CD8-positive, alpha-beta memory T cell (primary cell): ENCODE measurements at places on chromosomes 2 and 18. TPM values are rescaled to one million over a fixed set of nuclear protein-coding genes. Genes with fewer than 3 reads are reported as not detected.

Gene SLC39A6
- total RNA-seq = 43.8 TPM

- peak within 1 kb of the TSS; percentile 30 for H3K27ac ChIP-seq
- H3K27me3 ChIP-seq = no peaks in the 10 kb centered on the region
- no peaks in the 10 kb centered on the region for H3K36me3 ChIP-seq
Measured at GRCh38 chr18:26133652-26134051, at the start of gene PSMA8. Gene PSMA8, plus strand, starts transcription at chr18:26133869. Its CDS starts 97 bp downstream, at chr18:26133966.

Gene KIF1A
- total RNA-seq = 1.6 TPM

GRCh38 chr2:124542932-124543640 is 518.0 kb downstream of the CNTNAP5 start:
- H3K4me3 ChIP-seq = no peak overlapping the region
- no peaks in the 10 kb centered on the region for H3K4me1 ChIP-seq
- H3K36me3 ChIP-seq = no peaks in the 10 kb centered on the region
- DNase-seq = no peak

GRCh38 chr2:180999274-180999964 is 19.0 kb downstream of the UBE2E3 start:
- H3K36me3 ChIP-seq = no peaks in the 10 kb centered on the region
- H3K27ac ChIP-seq = no peak overlapping the region

Gene TNS1
- 1.1 TPM for total RNA-seq

DNA sequence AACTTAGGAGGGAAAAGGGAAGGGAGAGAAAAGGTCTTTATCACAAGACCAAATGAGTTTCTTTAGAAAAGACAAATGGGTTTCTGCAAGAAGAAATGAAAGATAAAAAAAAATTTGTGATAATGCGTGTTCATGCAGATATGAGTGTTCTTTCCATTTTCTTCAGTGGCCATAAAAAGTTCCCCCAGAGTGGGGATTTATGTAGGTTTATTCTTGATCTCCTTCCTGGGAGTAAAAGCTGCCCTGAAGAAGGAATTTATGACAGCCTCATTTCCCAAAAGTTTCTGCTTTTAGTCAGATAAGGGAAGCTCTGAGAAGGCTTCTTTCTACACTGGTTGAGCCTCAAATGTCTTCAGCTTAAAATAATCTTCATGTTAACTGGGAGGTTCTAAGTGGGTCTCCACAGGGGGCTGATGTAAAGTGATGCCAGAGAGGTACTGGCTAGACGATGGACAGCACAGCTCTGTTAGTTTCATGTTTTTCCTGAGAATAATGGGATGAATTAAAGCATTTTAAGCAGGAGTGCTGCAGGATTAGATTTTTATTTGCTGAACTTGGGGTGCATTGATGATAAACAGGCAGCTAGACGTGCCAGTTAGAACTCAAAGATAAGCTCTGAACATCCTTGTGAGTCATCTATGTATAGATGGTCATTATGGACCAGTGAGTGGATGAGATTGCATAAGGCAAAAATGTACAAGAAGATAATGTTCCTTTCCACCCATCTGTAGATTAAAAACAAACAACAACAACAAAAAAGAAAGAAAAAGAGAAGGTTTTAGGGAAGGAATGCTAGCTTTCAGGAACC is 99.4 kb upstream of the MSH2 start:
- H3K36me3 ChIP-seq = no peaks in the 10 kb centered on the region
- no peak overlapping the region for H3K4me3 ChIP-seq
- H3K4me1 ChIP-seq = no peaks in the 10 kb centered on the region
- H3K27me3 ChIP-seq = no peaks in the 10 kb centered on the region
- DNase-seq = no peak

Gene CCDC85A
- not detected for total RNA-seq

DNA sequence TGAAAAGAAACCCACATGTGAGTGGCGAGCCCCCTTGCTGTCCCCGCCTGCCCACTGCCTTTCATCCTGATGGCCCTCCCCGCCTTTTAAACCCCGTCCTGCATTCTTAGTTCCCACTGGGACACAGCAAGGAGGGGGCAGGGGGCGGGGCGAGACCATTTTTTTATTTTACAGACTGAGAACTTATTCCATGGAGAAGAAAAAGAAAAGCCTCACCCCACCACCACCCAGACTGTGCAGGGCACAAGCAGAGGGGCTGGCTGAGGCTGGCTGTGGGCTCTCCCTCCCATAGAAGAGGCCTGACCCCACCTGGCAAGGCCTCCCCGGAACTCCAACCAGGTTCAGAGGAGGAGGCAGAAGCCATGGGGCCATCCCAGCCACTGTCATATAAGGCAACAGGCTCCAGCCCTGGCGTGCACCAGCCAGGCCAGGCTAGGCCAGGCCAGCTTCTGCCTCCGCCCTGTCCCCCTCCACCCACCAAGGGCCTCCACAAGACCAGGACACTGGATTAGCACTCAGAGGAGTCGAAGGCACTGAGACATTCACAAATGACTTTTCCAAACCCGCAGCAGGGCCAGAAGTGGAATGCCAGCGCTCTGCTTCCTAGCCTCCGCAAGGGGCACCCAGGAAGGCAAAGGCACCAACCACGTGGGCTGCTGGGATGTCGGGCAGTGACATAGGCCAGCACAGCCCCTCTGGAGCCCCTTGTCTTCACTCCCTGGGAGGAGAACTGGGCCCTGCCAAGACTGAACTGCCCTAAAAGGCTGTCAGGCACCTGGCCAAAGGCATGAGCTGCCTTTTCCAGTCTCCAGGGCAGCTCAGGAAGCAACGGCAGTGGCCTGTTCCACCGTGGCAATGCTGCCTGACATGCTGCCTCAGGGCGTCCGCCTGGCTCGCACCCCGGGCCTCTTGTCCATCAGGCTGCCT is 37.5 kb upstream of the SEMA4C start:
- peaks cover 14% of the 10 kb centered on the region for H3K4me1 ChIP-seq
- H3K36me3 ChIP-seq = no peaks in the 10 kb centered on the region
- H3K4me3 ChIP-seq = no peak overlapping the region
- DNase-seq = no peak

GRCh38 chr2:37080266-37080665 is 3.9 kb downstream of the HEATR5B start:
- peak overlapping the region; percentile 8 for H3K4me3 ChIP-seq
- peaks cover 6% of the 10 kb centered on the region for H3K36me3 ChIP-seq
- no peak for DNase-seq

GRCh38 chr2:213740453-213740852 is 456.2 kb downstream of the SPAG16 start:
- no peaks in the 10 kb centered on the region for H3K36me3 ChIP-seq
- DNase-seq = no peak
- H3K4me3 ChIP-seq = no peak overlapping the region
- no peak overlapping the region for H3K27ac ChIP-seq
- no peaks in the 10 kb centered on the region for H3K4me1 ChIP-seq

DNA sequence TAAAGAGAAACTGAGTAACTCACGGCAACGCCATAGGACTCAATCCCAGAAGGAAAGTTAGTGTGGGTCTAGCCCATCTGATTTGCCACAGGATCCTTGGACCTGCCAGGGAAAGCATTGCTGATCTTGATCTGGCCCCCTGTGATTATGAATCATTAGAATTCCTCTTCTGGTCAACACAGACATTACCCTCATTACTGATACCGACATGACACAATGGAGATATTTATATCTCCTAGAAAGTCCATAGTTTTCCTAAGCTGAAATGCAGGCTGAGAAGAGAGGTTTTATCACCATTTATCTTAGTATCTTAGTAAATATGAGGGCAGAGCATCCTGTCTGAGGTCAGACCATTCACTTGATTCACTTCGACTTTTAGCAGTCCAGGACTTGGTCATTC is 75.5 kb upstream of the CCDC68 start:
- no peaks in the 10 kb centered on the region for H3K4me1 ChIP-seq
- H3K4me3 ChIP-seq = no peak overlapping the region
- no peaks in the 10 kb centered on the region for H3K36me3 ChIP-seq
- H3K27ac ChIP-seq = no peak overlapping the region
- H3K27me3 ChIP-seq = no peaks in the 10 kb centered on the region
- DNase-seq = no peak

GRCh38 chr18:75132098-75132870 is 76.7 kb downstream of the PTGR3 start:
- no peak overlapping the region for H3K27ac ChIP-seq
- no peaks in the 10 kb centered on the region for H3K36me3 ChIP-seq
- H3K4me3 ChIP-seq = no peak overlapping the region

Gene RBMS1
- total RNA-seq = 48.8 TPM

DNA sequence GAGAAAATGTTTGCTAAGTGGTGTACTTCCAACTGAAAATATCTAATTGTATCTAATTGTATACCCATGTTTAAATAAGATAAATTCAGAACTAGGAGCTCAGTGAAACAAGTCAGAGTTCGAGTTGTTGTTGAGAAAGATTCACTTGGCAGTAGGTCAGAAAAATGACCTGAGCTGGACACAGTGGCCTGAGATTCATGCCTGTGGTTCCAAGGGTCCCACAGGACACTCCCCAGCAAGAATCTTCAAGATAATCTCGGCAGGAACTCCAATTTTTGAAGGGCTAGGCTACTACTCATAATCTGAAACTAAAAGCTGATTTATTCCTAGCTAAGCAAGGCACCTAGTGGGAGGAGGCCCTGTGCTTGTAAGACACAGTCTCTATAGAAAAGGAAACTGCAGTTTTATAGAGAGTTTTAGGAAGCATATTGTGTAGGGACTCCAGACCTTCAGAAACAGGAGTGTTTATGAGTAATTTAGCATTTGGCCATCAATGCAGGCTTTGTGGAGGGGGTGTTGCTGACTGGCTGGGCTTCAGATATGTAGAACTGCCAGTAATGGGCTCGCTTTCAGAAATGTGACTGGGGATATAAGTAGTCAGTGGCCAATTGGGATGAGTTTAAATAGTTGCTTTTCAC is 43.2 kb downstream of the SP140 start:
- H3K4me1 ChIP-seq = no peaks in the 10 kb centered on the region
- no peak for DNase-seq
- no peak overlapping the region for H3K27ac ChIP-seq

- H3K27me3 ChIP-seq = no peaks in the 10 kb centered on the region
- no peaks in the 10 kb centered on the region for H3K4me1 ChIP-seq
Measured at GRCh38 chr2:58228299-58228698, 12.8 kb downstream of the FANCL start.

- H3K27me3 ChIP-seq = no peaks in the 10 kb centered on the region
- DNase-seq = no peak
- H3K4me3 ChIP-seq = peak overlapping the region; percentile 70
- no peaks in the 10 kb centered on the region for H3K36me3 ChIP-seq
Measured at GRCh38 chr18:48953104-48953706, 2.4 kb upstream of the SMAD7 start.

DNA sequence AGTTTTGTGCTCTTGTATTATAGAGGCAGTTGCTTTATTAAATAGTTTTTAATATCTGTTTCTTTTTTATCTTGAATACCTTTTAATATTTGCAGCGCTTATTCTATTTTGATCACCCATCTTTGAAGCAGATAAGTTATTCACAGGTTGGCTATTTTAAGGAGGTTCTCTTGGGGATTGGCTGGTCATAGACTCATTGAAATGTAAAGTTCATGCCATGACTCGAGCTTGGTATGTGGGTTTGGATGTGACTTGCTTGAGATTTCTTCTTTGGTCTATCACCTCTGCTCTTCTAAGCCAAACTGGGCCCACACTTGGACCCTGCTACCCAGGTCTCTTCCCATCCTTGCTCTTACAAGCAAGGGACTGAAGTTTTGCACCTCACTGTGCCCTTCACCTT is 33.6 kb downstream of the FARP2 start:
- no peak overlapping the region for H3K4me3 ChIP-seq
- H3K27me3 ChIP-seq = no peaks in the 10 kb centered on the region
- DNase-seq = no peak
